Neural crest cell (in vitro differentiated cells): ENCODE measurements at places on chromosomes 6 and 20. TPM values are rescaled to one million over a fixed set of nuclear protein-coding genes. Genes with fewer than 3 reads are reported as not detected.

The GCNT2 gene
- 5.3 and 6.4 TPM in 2 replicates for total RNA-seq

DNA sequence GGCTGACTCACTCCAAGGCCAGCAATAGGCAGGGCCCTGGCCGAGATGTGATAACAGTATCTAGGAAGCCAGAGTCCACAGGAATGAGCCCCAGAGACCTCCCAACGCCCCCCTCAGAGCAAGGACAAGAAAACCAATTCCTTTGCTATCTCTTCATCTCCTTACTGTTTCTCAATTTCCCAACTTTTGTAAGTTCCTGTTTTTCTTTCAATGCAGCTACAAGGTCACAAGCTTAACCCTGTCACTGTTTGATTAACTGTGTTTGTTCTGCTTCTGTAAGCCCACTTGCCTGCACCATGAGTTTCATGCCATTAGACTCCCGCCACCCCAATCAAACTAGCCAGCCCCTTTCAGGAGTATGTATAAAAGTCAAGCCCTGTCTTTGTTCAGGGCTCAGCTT lies 3.5 kb downstream of the FKBP1C start:
- H3K4me1 ChIP-seq: no peaks in the 10 kb centered on the region
- no peaks in the 10 kb centered on the region for H3K27me3 ChIP-seq
- H3K4me3 ChIP-seq: no peak overlapping the region
- DNase-seq: no peak

DNA sequence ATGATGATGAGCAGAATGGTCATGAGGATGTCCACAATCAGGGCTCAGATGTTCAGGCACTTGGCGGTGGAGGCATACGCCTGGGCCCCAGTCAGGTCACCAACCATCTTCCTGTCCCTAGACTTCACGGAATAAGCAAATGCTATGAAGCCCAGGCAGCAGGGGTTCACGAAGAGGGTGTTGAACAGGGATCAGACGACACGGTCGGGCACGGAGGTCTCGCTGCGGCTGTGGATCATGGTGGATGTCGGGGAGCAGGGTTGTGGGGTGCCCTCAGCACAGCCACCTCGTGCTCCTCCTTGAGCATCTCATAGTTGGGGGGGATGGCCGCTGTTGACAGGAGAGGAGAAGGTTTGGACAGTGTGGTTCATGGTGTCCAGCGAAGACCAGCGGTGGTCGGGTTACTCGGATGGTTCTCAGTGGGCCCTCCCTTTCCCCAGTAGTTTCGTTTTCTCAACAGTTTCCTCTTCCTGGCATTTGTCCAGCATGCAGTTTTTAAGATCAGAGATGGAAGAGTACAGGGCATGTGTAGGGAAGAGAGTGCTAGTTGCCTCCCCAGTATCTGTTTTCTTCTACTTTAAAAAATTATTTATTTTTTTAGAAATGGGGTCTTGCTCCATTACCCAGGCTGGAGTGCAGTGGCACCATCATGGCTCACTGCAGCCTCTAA lies 20.3 kb upstream of the SPDEF start:
- no peak overlapping the region for H3K4me3 ChIP-seq
- no peaks in the 10 kb centered on the region for H3K27me3 ChIP-seq
- H3K36me3 ChIP-seq: no peaks in the 10 kb centered on the region
- no peak overlapping the region for H3K27ac ChIP-seq
- H3K4me1 ChIP-seq: peaks cover 6% of the 10 kb centered on the region
- no peak for DNase-seq

- H3K4me1 ChIP-seq: no peaks in the 10 kb centered on the region
- H3K27me3 ChIP-seq: peaks cover 8% of the 10 kb centered on the region
- H3K27ac ChIP-seq: no peak overlapping the region
- H3K4me3 ChIP-seq: no peak overlapping the region
- H3K36me3 ChIP-seq: no peaks in the 10 kb centered on the region
- DNase-seq: no peak
Observed at GRCh38 chr20:44435630-44436335, 39.9 kb upstream of the TTPAL start.

GRCh38 chr6:127299522-127300240 lies 33.0 kb downstream of the RNF146 start:
- H3K4me1 ChIP-seq: peaks cover 16% of the 10 kb centered on the region
- no peak overlapping the region for H3K4me3 ChIP-seq
- H3K27ac ChIP-seq: no peak overlapping the region
- no peak for DNase-seq

DNA sequence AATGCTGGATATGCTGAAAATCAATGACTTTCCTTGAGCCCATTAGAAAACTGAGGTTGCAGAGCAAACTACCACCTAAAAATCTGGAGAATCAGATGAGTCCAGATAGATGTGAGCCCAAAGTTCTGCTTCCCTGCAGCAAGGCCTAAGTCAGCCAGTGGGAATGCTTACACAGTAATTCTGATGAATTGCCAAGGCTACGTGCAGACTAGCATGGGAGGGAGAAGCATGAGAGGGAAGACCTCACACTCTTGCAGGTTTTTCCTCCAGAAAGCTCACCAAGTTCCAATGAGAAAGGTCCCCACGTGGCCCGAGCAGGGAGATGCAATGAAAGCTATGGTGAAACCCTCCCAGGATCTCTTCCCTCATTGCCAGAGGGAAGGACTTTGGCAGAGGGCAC lies 104.8 kb upstream of the SIRPA start:
- no peak overlapping the region for H3K4me3 ChIP-seq
- peaks cover 62% of the 10 kb centered on the region for H3K27me3 ChIP-seq
- H3K4me1 ChIP-seq: no peaks in the 10 kb centered on the region
- no peaks in the 10 kb centered on the region for H3K36me3 ChIP-seq
- no peak overlapping the region for H3K27ac ChIP-seq

GRCh38 chr6:155678361-155678760 lies 222.7 kb upstream of the NOX3 start:
- no peak overlapping the region for H3K27ac ChIP-seq
- no peaks in the 10 kb centered on the region for H3K27me3 ChIP-seq
- no peaks in the 10 kb centered on the region for H3K36me3 ChIP-seq
- no peak for DNase-seq

DNA sequence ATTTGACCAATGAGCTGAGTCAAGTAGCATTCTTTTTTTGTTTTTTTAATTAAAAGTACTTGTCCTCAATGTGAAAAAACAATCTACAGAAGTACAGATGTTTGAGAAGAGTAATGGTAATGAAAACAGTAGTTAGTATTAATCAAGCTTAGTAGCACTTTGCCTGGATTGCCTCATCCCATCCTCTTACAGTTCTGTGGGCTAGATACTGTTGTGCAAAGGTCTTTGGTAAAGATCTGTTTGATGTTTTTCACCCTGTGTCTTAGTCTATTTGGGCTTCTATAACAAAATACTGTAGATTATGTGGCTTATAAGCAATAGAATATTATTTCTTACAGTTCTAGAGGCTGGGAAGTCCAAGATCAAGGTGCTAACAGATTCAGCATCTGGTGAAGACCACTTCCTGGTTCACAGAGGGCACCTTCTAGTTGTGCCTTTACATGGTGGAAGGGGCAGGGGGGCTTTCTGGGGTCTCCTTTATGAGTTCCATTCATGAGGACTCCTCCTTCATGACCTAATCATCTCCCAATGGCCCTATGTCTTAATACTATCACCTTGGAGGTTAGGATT lies 84.3 kb downstream of the SHLD1 start:
- H3K36me3 ChIP-seq: no peaks in the 10 kb centered on the region
- no peak overlapping the region for H3K27ac ChIP-seq
- no peak overlapping the region for H3K4me3 ChIP-seq
- DNase-seq: no peak
